Naive B cell (primary cell): ENCODE measurements at places on chromosomes 1 and 21.

GRCh38 chr1:62198069-62198780 is 3.6 kb downstream of the L1TD1 start:
- no peak for DNase-seq

- no peak for DNase-seq
Observed at GRCh38 chr1:184966989-184967388, 7.3 kb downstream of the NIBAN1 start.

GRCh38 chr1:39987869-39988268 is 32.9 kb downstream of the MFSD2A start:
- DNase-seq = no peak

DNA sequence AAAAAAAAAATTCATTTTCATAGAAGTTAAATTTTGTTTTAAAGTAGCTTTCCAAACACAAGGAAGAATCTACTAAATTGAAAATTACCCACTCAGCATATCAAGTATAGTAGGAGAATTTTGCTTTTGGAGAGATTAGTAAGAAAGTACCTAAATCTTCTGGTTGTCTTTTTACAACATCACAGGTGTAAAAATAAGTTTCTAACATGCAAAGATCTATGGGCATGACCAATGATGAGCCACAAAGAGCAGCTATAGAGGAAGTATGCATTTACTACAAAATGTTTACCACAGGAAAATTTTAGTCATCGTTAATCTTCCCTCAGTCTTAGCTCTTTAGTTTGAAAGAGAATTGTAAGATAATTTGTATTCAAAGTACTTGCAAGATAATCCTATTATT is 28.1 kb downstream of the ANGPTL3 start:
- no peak for DNase-seq

DNA sequence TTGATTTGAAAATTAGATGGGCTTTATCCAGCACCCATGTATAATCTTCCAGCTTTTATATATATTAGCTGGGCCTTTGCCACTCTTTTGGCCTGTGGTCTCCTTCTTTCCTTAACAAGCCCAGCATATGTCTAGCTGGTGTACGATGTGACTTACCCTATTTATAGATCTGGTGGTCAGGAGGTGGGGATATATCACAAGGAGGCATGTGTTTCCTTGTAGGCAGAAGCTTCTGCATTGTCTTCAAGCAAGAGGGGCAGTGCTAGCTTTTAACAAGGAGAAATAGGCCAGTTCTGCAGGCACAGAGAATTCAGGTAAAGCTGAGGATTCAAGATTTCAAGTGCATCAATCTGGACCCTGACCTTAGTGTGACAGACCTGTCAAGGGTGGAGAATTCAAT is 38.0 kb upstream of the DNASE2B start:
- no peak for DNase-seq
